ENCODE measurements at places on chromosomes 5 and 9.

GRCh38 chr5:80282054-80282453 lies 26.2 kb upstream of the SERINC5 start:
- no peak for DNase-seq

DNA sequence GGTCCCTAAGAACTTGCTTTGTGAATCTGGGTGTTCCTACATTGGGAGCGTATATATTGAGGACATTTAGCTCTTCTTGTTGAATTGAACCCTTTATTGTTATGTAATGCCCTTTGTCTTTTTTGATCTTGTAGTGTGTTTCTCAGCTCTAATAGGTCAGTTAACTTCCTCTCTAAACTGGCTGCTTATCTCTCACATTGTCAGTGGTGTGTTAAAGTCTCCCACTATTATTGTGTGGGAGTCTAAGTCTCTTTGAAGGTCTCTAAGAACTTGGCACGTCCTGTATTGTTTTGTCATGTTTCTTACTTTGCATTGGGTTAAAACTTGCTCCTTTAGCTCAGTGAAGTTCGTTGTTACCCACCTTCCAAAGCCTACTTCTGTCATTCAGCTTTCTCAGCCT lies 36.2 kb downstream of the RIC1 start:
- DNase-seq = no peak

DNA sequence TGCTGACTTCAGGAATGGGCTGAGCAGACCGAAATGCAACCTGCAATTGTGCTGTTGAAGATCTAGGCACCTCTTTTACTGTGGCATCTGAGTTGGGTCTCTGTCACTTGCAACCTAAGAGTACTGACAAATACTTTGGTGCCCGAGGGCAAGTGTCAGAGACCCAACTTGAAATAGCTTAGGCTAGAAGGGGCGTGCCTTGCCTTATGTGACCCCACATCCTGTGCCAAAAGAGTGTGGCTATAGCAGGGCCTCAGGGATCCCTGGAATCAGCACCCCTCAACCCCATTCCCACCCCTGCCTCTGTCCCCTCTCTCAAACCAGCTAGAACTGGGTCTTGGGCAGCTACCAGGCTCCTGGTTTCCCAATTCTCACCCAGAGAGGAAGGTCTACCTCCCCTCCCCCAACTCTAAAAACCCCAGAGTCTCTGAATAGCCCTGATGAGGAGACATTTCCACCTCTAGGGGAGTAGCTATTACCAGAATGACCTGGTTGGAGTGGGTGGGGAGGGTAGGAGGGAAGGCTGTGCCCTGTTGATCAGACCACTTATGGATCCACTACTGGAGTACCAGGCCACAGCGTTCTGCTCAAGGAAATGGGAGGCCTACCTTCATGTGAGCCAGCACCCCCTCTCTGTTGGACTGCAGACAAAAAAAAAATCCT lies 17.5 kb downstream of the RAI14 start:
- no peak for DNase-seq

DNA sequence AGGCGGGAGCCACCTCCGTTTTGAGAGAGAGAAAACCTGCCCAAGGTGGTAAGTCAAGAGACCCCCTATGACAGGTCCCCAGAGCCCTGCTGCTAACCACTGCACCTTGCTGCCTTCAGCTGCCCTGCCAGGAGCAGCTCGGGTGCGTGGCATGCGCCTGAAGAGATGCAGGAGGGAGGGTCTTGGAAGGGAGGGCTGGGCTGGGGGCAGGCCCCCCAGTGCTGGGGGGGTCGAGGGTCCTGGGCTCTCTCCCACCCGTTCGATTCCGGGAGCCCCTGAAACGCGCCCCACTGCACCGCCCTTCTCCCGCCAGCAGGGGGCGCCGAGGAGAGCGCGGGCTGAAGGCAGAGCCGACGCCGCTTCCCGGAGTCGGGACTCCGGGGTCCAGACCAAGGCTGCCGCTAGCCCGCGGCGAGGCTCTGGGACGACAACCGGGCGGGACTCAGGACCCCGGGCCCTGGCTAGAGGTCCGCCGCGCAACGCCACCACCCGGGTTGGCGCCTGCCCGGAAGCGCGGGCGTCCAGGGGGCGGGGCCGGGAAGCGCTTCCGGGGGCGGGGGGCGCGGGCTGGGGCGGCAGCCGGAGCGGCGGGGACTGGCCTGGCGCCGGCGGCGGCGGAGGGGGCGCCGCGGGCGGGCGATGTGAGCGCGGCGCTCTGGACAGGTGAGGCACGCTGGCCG lies at the start of gene ZBTB34:
Gene ZBTB34 (plus strand): TSS at position 563 of the 680 bp plus-strand sequence. CDS start 18,761 bp downstream, outside the sequence.
- DNase-seq = peak; percentile 35

DNA sequence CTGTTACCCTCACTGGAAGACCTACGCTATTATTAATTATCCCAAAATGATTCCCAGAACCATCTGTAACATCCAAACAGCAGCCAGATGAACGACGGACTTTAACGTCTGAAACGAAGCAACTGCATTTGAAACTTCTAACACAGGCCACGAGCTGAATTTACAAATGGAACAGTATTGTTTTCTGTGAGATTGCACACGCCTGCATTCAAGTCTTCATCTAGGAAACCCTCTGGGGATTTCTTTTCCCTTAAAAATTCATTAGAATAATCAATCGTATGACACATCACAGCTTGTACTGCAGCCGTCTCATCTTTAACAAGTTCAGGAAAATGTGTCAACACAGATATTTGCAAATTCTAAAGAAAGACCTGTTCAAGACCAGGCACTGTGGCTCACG lies 80.2 kb downstream of the MYO10 start:
- no peak for DNase-seq

DNA sequence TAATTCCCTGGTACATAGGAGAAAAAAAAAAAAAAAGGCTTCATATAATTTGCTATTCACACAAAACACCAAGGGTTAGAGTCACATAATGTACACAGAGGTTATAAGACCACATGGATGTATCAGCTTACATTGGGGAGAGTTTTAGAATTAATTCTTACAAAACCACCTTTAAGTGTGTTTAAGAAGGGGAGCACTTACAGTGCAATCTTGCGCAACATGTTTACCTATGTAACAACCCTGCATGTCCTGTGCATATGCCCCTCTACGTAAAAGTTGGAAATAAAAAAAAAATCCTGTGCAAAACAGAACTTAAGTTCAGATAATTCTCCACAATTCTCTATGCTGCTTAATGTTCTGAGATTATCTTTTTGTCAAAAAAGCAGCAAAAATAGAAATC lies 190.0 kb downstream of the DENND1A start:
- DNase-seq = no peak
